Cardiac septum (tissue), 1 donor: ENCODE measurements at places on chromosomes 4 and X.

DNA sequence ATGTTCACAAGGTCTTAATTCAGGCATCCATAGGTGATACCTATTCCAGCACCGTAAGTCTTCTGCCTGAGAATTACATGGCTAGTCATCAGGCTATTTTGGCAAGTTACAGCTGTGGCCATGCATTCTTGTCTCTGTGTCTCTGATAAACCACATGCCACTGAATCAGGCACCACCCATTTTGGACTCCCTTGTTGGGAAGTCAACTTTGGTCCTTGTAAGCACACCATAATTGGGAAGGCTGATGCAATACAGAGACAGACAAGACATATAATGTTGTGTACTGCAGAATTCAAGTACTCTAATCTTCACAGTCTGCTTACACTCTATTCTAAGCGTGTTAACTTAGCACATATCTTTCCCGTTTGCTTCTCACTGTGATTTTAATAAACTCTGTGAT lies 483.7 kb upstream of the FTHL17 start:
- DNase-seq, result no peak

DNA sequence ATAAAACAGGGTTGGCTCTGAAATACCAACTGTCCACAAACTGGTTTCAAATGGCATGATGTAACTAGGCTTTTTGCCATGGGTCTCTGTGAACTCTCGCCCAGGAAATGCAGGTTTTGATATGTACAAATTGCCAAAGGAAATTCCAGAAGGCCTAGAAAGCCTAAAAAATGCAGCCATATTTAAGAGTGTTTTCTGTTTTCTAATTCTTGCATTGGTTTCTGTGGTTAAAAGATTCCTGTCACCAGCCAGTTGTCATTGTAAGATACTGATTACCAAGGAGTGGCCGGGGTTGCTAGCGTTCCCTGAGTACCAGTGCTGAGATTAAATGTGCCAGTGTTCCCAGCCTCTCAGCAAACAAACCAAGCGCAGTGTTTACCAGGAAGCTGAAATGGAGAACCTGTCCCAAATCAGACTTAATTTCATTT lies 53.9 kb upstream of the SORBS2 start:
- DNase-seq, result no peak

DNA sequence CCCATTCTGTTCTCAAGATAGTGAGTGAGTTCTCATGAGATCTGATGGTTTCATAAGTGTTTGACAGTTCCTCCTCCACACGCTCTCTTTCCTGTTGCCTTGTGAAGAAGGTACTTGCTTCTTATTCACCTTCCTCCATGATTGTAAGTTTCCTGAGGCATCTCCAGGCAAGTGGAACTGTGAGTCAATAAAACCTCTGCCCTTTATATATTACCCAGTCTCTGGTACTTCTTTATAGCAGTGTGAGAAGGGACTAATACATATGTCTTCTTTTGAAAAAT lies 58.4 kb downstream of the CFAP299 start:
- DNase-seq, result no peak

DNA sequence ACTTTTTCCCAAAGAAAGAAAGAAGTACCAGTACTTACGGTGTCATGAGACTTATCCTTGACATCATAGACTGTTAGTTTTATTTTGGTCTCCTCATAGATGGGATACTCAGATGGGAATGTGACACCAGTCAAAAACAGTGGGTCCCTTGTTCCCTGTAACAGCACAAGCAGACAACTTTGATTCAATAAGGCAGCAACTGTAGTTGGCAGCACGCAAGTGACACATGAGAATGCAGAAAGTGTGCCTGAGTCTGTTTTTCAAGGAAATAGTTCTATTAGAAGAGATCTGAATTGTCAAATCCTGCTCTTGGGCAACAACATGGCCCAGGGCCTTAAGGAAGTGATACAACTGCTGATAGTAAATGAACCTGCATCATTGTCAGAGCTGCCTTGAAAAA lies 443.2 kb downstream of the INPP4B start:
- no peak for DNase-seq

GRCh38 chr4:90027565-90027964 lies 99.6 kb upstream of the CCSER1 start:
- DNase-seq, result no peak

DNA sequence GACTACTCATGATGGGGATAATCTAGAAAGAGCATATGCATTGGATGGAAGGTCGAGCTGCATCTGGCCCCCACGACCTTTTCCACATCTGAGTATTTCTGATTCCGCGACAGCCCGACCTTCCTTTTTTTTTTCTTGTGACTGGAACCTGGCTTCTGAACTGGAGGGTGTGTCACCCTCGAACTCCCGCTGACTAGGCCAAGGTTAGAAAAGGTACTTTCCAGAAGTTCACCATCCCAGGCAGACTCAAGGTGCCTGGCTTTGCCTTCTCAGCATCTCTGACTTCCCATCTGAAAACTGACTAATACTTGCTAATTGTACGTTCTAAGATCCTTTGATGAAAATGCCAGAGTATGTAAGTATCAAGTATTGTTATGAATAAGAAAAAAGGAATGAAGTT lies 49.3 kb upstream of the CD40LG start:
- no peak for DNase-seq

GRCh38 chr4:56104188-56104587 lies 155.4 kb downstream of the CEP135 start:
- no peak for DNase-seq

DNA sequence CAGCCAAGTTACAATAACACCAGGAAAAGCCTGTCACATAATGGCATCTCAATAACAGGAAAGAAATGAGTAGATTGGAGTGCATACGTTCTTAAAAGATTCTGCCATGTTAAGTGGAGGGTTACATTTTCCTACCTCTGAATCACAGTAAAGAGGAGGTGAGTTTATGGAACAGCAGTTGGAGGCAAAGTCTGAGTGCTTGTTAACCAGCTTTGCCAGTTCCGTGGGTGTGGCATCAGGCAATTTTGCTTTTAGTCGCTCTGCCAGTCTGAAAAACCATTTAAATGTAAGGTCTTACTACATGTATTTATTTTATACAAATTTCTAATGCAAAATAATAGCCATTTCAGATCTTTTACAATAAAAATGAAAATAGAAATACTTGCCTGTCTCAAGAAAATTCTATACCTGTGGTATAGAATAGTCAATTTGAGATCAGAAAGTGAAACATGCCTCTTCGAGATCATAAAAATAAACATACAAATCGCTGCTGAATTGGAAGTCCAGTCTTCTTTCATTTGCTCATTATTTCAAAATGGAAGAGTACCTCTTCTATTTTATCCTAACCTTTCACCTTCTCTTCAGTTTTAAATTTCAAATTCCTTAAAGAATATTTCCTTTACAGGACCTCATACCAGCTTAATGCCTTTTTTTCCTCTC lies 31.4 kb downstream of the GC start:
- DNase-seq, result no peak

DNA sequence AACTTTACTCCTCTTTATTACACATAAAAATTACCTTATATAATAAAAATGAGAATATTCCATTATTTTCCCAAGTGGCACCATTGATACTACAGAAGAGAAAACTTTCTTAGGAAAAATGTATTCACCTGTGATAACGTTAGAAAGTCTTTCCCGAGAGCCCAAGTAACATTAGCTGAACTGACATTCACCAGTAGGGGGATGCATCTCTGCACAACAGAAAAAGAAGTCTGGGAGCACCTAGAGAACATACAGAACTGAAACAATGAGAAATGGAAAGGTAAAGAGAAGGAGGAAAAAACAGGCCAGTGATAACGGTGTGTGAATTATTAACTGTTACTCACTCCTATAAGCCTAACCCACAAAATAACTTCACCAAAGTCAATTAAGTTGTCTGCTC lies 423.3 kb downstream of the CENPC start:
- no peak for DNase-seq

DNA sequence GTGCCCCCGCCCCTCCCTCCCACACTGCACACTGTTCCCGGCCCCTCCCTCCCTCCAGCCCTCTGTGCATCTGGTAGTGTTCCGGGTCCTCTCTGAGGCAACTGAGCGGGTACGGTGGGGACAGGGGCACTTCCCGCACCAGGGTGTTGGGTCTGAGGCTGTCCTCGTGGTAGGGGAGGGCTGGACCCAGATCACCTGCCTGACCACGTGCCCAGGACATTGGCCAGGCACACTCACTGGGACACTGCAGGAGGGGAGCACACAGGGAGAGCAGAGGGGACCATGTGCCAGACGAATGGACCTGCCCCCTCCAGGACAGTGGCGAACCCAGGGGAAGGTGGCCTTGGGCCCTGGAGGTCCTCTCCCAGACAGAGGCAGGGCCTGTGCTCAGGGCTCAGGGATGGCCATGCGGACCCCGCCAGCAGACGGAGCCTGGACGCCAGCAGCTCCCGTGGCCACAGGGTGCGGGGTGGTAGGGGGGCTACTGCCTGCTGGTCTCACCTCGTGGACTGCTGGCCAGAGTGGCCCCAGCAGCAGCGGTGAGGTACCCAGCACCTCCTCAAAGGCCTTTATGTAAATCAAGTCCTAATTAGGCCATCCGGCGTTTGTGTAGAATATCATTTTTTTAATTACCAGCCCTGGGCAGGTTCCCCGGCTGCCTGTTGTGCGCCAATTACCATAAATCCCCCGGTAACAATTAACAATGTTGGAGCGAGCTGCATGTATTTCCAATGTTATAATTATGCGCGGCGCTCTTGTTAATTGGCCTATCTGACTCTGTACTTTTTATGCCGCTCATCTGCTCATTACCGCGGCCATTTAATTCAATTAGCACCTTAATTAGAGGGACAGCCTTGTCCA lies 106.9 kb downstream of the FAM53A start:
- DNase-seq, result no peak

GRCh38 chr4:103050736-103051436 lies 25.7 kb downstream of the SLC9B2 start:
- DNase-seq, result no peak

DNA sequence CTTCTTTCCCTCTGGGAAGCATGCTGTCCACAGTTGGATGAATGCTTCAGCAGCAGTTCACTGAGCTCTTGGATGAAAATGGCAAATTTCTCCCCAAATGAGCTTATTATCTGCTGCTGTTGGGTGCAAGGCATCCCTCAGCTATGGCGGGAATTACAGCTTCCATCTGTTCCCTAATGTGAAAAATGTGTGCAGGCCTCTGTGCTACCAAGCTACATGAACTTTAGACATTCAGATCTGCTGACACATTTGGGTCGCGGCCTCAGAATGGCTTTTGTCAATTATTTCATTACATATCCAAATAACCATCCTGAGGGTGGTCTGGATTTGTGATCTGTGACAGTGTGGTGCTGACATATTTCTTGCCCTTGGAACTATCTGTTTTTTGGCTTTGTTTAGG lies 119.5 kb upstream of the SCML1 start:
- DNase-seq, result no peak

GRCh38 chrX:1442016-1442665 lies 10.6 kb downstream of the ASMTL start:
- DNase-seq, result peak; percentile 51

- no peak for DNase-seq
Observed at GRCh38 chr4:112882286-112882685, 167.2 kb upstream of the ANK2 start.

DNA sequence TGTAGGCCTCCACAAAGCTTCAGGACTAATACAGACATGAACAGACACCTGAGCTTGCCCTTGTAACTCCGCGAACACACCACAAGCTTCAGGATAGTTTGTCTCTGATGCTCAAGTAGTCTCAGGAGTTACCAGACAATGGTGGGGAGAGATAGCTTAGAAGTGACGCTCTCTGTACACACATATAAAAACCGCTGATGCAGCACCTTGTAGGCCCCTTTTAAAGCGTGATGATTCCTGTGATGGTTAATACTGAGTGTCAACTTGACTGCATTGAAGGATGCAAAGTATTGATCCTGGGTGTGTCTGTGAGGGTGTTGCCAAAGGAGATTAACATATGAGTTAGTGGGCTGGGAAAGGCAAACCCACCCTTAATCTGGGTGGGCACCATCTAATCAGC lies 78.7 kb downstream of the MAGED4 start:
- DNase-seq, result no peak

DNA sequence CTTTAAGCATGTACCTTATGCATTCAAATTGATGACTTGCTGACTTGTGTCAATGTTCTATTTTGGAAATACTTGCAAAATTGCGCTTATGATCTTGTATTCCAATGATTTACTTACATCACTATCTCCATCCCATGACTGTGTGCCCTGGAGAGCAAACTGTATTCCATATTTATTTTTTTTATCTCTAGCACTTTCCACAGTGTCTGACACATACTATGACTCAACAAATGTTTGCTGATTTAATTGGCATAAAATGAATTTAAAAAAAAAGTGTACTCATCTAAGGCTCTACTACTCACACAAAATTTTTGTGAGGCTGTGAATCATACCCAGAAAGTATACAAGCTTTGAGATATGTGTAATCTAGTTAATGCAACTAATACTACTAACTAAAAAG lies 1066.8 kb upstream of the ADGRL3 start:
- no peak for DNase-seq

GRCh38 chr4:117654079-117654478 lies 380.2 kb upstream of the NDST3 start:
- no peak for DNase-seq

- no peak for DNase-seq
Observed at GRCh38 chr4:107825072-107825824, 516 bp downstream of the SGMS2 start.

DNA sequence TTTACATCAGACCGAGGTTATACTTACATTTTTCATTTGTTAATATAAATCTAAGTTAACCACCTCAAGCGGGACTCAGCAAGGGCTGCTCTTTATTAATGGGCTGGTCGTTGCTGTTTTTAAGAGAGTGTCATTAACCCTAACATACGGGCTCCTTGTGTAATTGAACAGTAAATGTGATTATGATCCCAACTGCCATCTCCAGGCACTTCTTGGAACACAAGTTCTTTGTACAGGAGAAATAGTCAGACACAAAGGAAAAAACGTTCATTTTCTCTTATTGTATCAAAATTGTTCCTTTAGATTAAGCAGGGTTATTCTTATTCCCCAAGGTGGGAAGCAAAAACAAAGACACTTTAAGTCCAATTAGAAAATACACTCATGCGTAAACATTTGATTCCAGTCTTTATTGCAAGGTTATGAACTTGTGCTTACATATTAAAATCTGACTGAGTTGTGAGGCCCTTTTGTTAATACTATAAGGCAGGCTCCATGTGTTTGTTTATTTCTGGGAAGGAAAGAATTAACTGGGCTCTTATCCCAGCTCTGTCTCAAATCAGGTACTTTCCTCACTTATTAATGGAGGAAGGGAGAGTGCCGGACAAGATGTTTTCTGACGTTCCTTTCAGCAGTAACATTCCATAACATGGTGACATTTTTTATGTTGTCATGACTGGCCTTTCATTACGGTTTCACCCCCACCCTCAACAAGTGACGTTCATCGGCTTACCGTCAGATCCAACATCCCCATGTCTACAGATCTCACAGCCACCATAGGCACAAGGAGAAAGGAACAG lies 95.9 kb downstream of the RASL11B start:
- DNase-seq, result no peak

DNA sequence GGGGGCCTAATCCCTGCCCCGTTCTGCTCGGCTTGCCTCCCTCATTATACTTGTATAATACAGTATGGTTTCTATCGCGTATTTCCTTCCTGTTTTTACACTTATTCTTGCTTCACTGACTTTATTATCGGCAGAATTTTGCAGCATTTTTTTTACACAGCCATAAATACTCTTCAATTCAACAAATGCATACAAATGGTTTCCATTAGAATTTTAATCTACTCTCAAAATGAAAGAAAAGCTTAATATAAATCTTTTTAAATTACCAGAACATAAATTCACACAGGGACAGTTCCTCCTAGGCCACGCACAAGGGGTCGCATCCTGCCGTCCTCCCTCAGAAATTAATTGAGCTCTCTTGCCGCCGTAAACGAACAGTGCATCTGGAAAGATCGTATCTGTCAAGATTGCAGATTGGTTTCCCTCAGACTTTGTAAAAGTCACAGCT lies 42.9 kb downstream of the DCTD start:
- DNase-seq, result no peak
